ENCODE measurements at places on chromosomes 6 and 20.

- no peak for DNase-seq
Measured at GRCh38 chr6:148497717-148498116, 155.1 kb downstream of the SASH1 start.

DNA sequence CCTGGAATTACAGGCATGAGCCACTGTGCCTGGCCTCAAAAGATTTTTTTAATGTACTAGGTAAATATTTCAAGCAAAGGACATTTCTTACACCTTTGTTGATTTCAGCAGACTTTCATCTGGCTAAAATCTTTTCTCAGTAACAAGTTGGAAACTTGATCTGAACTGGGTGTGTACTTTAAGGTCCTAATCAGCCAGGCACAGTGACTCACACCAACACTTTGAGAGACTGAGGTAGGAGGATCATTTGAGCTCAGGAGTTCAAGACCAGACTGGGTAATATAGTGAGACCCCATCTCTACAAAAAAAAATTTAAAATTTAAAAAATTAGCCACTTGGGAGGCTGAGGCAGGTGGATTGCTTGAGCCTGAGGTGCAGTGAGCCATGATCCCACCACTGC, 7.0 kb upstream of the RALGAPA2 start:
- no peak for DNase-seq

DNA sequence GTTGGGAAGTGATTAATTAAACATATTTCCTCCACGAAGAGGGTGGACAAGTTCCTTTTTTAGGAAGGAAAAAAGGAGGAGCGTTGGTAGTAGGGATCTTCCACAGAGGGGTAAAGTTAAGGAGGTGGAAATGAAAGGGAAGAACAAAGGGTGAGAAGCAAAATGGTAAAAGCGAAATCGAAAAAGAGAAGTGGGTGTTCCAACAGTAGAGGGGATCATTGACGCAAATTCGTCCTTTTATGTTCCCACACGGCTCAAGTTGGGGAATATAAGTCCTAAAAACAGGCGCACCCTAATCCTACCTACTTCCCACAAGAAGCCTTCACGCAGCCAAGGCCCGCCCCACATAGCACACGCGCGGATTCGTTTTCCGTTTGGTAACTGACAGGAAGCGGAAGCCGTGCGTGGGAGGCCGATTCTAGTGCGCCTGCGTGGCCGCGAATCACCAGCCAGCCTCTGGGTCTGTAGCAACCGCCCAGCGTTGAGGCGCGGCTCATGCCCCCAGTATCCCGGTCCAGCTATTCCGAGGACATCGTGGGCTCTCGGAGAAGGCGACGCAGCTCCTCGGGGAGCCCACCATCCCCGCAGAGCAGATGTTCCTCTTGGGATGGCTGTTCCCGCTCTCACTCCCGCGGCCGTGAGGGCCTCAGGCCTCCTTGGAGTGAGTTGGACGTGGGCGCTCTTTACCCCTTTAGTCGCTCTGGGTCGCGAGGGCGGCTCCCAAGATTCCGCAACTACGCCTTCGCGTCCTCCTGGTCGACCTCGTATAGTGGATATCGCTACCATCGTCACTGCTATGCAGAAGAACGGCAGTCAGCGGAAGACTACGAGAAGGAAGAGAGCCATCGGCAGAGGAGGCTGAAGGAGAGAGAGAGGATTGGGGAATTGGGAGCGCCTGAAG, at the start of gene NKAPL:
Gene NKAPL (plus strand): TSS at position 421 of the 901 bp plus-strand sequence. CDS start 75 bp downstream, at position 496.
- DNase-seq = peak; percentile 8

GRCh38 chr20:2305946-2306345, 10.1 kb downstream of the TGM3 start:
- no peak for DNase-seq

GRCh38 chr20:44455126-44455525, 20.5 kb upstream of the TTPAL start:
- DNase-seq = no peak
